Kidney (tissue), 22 donors: ENCODE measurements at places on chromosomes 6 and 20.

DNA sequence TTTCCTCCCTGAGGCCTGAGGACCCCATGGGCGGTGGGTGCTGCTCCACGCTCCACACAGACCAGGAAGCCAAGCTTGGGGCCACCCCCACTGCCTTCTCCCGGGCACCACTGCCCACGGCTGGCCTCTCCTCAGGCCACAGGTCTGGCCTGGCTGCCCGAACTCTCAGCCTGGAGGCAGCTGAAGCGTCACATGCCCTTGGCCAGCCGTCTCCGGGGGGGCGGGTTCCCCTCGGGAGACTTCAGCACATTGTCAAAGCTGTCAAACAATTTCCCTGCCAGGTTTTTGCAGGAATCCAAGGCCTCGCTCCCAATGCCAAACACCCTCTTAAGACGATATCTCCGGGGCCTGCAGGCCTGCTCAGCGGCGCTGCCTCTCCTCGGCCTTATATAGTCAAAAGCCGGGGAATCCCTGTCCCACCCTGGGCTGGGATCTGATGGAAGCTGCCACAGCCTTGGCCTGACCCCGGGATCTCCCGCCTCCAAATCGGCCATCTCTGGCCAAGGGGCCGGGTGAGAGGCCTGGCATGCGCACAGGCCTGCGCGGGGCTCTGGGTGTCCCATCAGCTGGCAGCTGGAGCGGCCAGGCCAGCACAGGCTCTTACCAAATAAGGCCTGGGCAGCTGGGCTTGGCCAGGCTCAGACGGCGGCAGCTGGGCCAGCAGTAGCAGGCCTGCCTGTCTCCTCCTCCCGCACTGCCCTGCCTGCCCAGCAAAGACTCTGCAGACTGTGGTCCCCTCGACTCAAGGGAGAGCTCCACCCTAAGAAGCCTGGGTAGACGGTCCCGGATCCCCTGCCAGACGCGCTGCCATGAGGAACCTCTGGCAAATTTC is 49.7 kb downstream of the RBM38 start:
- H3K27me3 ChIP-seq = no peaks in the 10 kb centered on the region
- no peaks in the 10 kb centered on the region for H3K36me3 ChIP-seq
- H3K27ac ChIP-seq = no peak overlapping the region
- no peak for DNase-seq

DNA sequence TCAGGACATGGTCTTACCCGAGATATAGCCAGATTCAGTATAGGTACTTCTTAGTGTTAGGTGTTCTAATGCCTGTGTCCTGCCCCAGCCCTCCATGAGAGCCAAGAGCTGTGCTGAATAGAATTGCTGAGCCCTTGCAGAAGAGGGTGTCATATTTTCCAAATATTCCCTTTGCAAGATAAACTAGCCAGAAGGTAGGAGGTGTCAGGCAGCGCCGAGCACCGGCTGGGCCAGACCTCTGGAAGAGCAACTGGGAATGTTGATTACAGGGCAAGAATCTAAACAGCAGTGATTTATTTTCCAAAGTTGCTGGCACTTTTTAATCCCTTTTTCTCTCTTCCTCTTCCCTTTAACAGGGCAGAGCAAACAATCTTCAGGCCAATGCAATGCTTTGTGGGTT is 37.1 kb upstream of the EZR start:
- H3K4me3 ChIP-seq = no peak overlapping the region
- no peaks in the 10 kb centered on the region for H3K36me3 ChIP-seq
- peaks cover 8% of the 10 kb centered on the region for H3K4me1 ChIP-seq
- no peak overlapping the region for H3K27ac ChIP-seq

- no peaks in the 10 kb centered on the region for H3K36me3 ChIP-seq
- no peak for DNase-seq
- H3K4me1 ChIP-seq = no peaks in the 10 kb centered on the region
- H3K27me3 ChIP-seq = no peaks in the 10 kb centered on the region
- no peak overlapping the region for H3K4me3 ChIP-seq
Measured at GRCh38 chr6:136236466-136237293, 13.4 kb downstream of the MTFR2 start.

GRCh38 chr6:88114838-88115237 is 51.3 kb downstream of the CNR1 start:
- no peak for DNase-seq
- H3K4me1 ChIP-seq = no peaks in the 10 kb centered on the region
- H3K27me3 ChIP-seq = no peaks in the 10 kb centered on the region

DNA sequence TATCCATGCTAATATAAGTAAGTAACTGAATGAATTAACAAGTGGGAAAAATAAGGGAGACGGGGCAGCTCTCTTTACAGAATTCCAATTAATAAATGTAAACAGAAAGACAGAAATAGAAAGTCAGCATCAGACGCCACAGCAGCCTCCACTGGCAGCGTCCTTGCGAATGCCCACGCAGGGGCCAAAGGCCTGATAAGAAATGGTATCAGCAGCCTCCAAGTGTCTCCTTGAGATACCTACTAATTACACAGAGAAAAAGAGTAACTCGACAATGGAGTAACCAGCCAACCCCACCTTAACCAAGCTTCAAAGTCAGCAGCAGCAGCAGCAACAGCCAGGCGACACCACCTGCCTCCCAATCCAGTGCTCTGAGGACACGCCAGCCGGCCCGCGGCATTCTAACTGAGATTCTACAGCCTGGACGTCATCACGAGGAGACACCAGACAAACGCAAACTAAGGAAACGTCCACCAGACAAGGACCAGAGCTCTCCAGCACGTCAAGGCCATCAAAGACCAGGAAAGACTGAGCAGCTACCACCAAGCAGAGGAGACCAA is 78.8 kb downstream of the TAF4 start:
- no peak for DNase-seq
- no peaks in the 10 kb centered on the region for H3K4me1 ChIP-seq
- no peak overlapping the region for H3K27ac ChIP-seq
- H3K27me3 ChIP-seq = no peaks in the 10 kb centered on the region

- no peaks in the 10 kb centered on the region for H3K36me3 ChIP-seq
- H3K27ac ChIP-seq = no peak overlapping the region
- H3K27me3 ChIP-seq = no peaks in the 10 kb centered on the region
- no peak for DNase-seq
- no peaks in the 10 kb centered on the region for H3K4me1 ChIP-seq
- no peak overlapping the region for H3K4me3 ChIP-seq
Measured at GRCh38 chr6:95328231-95328630, 249.1 kb upstream of the MANEA start.

DNA sequence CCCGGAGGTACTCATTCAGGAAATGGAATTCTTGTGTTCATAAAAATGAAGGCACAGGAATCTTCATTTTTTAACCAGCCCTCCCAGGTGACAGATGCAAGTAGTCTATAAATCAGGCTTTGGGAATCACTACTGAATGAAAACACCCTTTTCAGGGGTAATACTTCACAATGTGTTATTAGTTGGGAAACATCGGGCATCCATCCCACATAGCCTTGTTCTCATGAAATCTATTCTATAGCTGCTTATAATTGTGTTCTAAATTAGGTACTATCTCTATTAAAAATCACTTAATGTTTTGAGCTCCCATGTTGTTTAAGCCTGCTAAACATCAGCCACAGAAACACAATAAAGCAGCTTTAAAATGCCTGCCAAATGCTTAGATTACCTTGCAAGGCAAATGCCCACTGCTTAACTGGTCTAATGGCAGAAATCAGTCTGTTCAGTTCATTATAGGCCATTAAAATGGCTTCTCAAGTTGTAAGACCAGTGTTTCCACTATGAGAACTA is 94.9 kb downstream of the L3MBTL3 start:
- peaks cover 3% of the 10 kb centered on the region for H3K4me1 ChIP-seq

GRCh38 chr6:120005292-120005976 is 655.9 kb upstream of the MAN1A1 start:
- no peaks in the 10 kb centered on the region for H3K36me3 ChIP-seq
- no peaks in the 10 kb centered on the region for H3K27me3 ChIP-seq
- DNase-seq = no peak
- H3K4me3 ChIP-seq = no peak overlapping the region
- H3K4me1 ChIP-seq = no peaks in the 10 kb centered on the region
- no peak overlapping the region for H3K27ac ChIP-seq

GRCh38 chr20:19015351-19016139 is 196.9 kb upstream of the SLC24A3 start:
- H3K4me3 ChIP-seq = no peak overlapping the region
- no peak for DNase-seq
- no peak overlapping the region for H3K27ac ChIP-seq
- H3K4me1 ChIP-seq = no peaks in the 10 kb centered on the region
- H3K36me3 ChIP-seq = no peaks in the 10 kb centered on the region

DNA sequence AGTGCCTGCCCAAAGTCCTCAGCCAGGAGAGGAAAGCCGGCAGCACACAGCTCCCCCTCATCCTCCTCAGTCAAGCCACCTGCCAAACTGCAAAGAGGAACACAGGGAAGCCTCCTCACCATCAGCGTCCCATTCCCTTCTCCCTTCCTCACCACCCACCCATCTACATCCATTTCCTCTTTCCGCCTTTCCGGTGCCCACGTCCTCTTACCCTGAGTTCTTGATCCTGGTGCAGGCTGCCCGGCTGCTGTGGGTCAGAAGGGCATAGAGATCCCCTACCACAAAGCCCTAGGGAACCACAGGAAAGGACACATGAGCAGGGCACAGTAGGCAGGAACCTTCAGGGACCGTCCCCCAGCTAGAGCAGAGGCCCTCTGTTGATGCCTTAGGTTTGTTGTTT is 6.0 kb downstream of the GNMT start:
- peaks cover 3% of the 10 kb centered on the region for H3K36me3 ChIP-seq
- no peaks in the 10 kb centered on the region for H3K27me3 ChIP-seq
